Mesothelial cell of epicardium (in vitro differentiated cells): ENCODE measurements at places on chromosomes 11 and 22. TPM values are rescaled to one million over a fixed set of nuclear protein-coding genes. Genes with fewer than 3 reads are reported as not detected.
A peak's percentile ranks its signal among the peaks of the same experiment; 100 is the strongest.

DNA sequence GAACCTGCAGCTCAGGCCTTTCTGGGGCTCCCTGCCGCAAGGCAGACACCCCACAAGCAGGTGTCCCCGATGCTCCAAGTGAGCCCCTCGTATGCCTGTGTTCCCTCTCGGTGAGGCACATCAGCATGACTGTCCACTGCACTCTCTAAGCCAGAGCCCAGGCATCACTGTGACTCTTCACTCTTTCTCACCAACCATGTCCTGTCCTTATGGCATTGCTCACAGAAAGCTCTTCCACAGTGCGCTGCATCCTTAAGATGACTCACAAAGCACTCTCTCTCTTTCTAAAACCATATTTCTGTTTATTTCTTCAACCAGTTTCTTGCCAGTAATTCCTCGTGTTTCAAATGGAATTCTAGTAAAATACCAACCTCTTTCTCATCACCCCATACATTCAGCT, 18.1 kb downstream of the GAB4 start:
- no peak overlapping the region for H3K4me3 ChIP-seq
- no peaks in the 10 kb centered on the region for H3K27me3 ChIP-seq
- DNase-seq = no peak
- no peak overlapping the region for H3K27ac ChIP-seq
- no peaks in the 10 kb centered on the region for H3K4me1 ChIP-seq

DNA sequence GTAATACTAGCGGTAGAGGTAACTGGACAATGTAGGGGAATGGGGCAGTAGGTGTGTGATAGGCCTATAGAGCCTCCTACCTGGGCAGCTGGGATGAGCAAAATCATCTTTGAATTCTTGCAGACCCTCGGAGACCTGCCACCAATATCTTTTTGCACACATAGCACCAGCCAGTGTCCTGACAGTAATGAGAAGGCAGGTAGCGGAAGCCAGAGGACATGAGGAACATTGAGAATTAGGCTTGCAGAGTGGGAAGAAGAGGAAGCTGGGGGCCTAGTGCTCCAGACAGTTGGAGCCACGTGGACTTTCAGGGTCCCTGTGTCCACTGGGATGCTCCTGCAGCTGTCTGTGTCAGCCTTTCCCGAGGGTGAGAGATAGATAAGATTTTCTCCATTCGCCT, 17.2 kb upstream of the SYT13 start:
- no peaks in the 10 kb centered on the region for H3K36me3 ChIP-seq
- peaks cover 46% of the 10 kb centered on the region for H3K27me3 ChIP-seq
- no peak overlapping the region for H3K27ac ChIP-seq

DNA sequence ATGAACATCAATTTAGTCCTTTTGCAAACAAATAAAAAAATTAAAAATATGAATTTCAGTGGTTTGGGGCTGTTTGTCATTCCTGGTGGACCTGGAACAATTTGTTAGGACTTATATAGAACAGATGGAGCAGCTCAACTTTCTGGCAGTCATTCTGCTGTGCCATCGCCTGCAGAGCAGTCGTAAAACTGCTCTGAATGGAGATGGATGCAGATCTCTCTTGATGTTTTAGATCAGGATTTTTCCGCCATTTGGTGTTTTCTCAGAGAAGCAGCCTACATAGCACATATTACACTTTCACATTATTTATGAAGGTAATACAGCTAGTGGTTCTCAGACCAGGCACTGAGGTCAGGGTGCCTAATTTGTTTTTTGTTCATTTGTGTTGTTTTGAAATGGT, 31.8 kb upstream of the HSPA8 start:
- H3K36me3 ChIP-seq = no peaks in the 10 kb centered on the region
- DNase-seq = no peak
- H3K27me3 ChIP-seq = no peaks in the 10 kb centered on the region
- peaks cover 10% of the 10 kb centered on the region for H3K4me1 ChIP-seq
- no peak overlapping the region for H3K27ac ChIP-seq

GRCh38 chr11:46049325-46049897, 71.8 kb downstream of the PHF21A start:
- no peak overlapping the region for H3K4me3 ChIP-seq
- peaks cover 11% of the 10 kb centered on the region for H3K36me3 ChIP-seq
- H3K27me3 ChIP-seq = no peaks in the 10 kb centered on the region
- H3K27ac ChIP-seq = peak overlapping the region; percentile 92
- no peak for DNase-seq
- H3K4me1 ChIP-seq = peaks cover 41% of the 10 kb centered on the region

Gene PANX2
- 6.0 to 7.0 TPM (median 6.4 TPM) in 3 replicates for total RNA-seq

Gene CAPN1
- 176 to 196 TPM (median 192 TPM) in 3 replicates for total RNA-seq
